ENCODE measurements at places on chromosomes 4 and X.

DNA sequence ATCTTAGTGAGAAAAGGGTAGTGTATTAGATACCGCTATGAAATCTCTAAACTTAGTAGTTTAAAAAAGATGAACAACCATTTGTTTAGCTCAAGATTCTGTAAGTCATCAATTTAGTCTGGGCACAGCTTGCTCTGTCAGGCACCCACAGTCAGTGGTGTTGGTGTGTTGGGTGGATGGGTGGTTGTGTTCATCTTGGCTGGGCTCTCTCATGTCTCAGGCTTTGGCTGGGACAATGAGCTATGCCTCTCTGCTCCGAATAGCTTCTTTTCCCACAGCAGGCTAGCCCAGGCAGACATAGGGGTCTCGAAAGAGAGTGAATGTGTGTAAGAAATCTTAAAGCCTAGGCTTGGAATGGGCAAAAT is 127.0 kb upstream of the GATB start:
- no peak for DNase-seq

DNA sequence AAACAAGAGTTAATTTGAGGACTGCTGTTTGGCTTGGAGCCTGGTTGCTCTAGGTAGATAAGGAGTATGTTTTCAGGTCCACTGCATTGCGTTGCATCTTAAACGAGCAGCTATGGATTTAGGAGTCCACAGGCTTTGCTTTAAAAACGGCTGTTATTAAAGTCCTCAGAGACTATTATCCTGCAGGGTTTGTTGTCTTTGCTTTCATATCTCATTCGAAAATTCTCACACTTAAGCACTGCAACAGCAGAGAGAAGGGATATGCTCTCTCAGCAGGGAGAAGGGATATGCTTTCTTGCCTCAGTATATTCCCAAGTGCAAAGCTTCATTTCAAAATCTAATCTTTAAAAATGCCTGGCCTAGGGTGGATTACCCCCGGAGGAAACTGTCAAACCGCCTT is 444.7 kb upstream of the FTHL17 start:
- no peak for DNase-seq

- DNase-seq: peak; percentile 58
Observed at GRCh38 chr4:189092581-189092980, 848.1 kb upstream of the FRG1 start.

GRCh38 chrX:153774576-153775292 is 6.1 kb upstream of the SRPK3 start:
- DNase-seq: no peak

DNA sequence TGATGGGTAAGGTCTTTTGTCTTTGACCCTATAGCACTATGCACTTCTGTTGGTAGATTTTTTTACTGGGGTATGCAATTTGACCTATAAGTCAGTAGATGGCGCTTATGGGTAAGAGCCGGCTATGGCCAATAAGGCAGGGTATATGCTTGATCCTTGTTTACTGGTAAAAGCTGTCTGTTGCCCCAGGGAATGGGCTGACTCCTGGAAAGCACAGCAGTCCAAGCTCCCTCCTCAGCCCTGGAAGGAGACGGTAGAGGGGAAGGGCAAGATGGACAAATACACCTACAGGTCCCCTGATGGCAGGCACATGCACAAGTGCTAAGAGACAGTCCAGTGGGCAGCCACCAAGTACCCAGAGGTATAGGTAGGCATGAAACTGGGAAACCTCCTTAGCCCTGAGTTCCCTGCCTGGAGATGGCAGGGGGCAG is 63.7 kb downstream of the ADAMTS3 start:
- DNase-seq: peak; percentile 72

- no peak for DNase-seq
Observed at GRCh38 chr4:177128306-177128705, 181.4 kb upstream of the NEIL3 start.

- no peak for DNase-seq
Observed at GRCh38 chr4:109910256-109910655, 2.4 kb upstream of the EGF start.

Measured in Karpas-422 (cell line).